Left renal pelvis (tissue), 4 donors: ENCODE measurements at places on chromosomes 13 and 19.

GRCh38 chr13:69315039-69315438, 792.6 kb upstream of the ATXN8OS start:
- no peak for DNase-seq

DNA sequence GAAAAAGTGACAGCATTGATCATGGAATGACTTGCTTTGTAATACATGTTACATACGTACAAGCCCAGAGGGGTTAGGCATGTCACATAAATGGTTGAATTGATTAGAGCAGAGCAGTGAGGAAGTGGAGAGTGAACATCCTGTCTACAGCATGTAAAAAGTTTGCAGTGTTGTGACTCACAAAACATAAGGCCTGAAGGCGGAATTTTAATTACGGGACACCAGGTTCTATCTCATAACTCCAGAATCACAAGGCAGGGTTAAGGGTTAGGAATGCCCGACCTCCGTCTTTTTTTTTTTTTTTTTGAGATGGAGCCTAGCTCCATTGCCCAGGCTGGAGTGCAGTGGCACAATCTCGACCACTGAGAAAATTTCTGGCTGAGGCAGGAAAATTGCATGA, 83.9 kb downstream of the MUC16 start:
- DNase-seq: no peak

DNA sequence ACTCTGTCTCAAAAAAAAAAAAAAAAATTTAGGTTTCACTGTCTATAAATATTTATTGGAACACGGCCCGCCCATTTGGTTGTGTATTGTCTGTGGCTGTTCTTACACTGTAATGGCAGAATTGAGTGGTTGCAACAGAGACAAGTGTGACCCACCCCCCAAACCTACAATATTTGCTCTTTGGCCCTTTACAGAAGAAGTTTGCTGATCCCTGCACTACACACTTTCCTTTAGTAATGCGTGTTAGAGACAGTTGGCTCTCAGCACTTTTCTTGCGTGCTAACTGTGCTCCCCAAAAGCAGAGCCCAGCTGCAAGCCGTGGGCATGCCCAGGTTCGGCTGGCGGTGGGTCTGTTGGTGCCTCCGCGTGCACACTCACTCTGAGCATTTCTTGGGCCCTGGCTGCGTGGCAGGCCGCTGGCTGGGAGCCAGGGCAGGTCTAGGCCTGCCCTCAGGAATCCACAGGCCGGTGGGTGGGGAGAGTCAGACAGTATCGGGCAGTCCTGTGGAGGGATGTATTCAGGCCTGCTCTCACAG, 72.6 kb downstream of the SIPA1L3 start:
- no peak for DNase-seq

GRCh38 chr19:19204181-19204580, 967 bp upstream of the NR2C2AP start:
- DNase-seq: no peak

DNA sequence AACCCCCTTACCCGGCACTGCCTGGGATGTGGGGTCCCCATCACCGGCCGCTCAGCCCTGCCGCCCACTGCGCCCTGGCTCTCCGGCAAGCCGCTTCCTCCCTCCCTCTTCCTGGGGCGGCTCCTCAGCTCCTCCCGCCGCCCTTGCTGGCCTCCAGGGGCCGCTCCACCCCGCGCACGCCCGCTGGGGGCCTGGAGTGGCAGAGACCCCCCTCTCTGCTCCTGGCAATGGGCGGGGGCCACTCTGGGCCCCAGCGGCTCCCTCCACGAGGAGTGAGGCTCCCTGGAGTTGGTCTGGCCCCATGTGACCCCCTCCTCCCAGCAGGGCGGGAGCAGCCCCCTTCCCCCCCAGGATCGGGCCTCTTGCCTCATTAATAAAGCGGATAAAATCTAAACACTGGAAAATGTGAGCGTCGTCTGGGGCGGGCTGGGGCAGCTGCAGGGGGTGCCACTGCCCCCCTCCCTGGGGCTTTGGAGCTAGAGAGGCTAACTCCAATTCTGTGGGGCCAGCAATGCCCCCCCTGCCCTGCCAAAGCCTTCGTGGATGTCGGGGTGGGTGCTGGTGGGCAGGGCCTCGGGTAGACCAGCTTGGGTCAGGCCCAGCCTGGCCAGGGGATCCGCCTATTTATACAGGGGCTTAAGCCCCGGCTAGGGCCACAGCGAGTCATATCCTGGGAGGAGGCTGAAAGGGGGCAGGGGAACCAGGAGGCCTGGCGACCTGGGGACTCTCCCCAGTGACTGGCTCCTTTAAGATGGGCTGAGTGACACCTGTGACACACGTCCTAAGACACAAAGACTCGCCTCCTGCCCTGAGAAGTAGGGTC, at the start of gene PTGER1:
PTGER1 (minus strand) TSS at position 104 of the 823 bp plus-strand sequence. CDS start 1,034 bp downstream, outside the sequence.
- DNase-seq: no peak

DNA sequence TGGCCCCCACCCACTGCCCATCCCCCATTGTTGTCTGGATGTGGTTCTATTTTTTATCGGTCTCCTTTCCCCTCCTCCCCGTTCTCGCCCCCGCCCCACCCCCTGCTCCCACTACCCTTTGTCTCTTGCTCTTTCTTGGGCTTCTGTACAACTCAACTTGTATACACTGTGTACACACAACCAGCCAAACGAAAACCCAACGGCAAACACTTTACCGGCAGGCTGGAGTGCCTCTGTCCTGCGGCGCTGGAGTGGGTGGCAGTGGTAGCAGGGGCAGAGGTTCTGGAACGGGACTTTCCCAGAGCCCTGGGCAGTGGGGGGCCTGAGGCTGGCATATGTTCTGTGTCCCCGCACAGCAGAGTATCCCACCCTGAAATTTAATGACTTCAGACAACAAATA, 13.7 kb downstream of the RRAS start:
- no peak for DNase-seq

- no peak for DNase-seq
Measured at GRCh38 chr19:44748426-44749254, at the start of gene BCL3. TSS of gene BCL3 (plus strand) at chr19:44748708. CDS start at chr19:44748791, 83 bp downstream.

GRCh38 chr13:38821770-38822551, 135.1 kb downstream of the FREM2 start:
- DNase-seq: no peak

GRCh38 chr13:31209172-31209840, 9.5 kb downstream of the B3GLCT start:
- DNase-seq: no peak

- no peak for DNase-seq
Measured at GRCh38 chr13:105908586-105908985, 626.9 kb downstream of the EFNB2 start.

GRCh38 chr13:96993634-96994016, 651 bp downstream of the OXGR1 start:
- DNase-seq: no peak

DNA sequence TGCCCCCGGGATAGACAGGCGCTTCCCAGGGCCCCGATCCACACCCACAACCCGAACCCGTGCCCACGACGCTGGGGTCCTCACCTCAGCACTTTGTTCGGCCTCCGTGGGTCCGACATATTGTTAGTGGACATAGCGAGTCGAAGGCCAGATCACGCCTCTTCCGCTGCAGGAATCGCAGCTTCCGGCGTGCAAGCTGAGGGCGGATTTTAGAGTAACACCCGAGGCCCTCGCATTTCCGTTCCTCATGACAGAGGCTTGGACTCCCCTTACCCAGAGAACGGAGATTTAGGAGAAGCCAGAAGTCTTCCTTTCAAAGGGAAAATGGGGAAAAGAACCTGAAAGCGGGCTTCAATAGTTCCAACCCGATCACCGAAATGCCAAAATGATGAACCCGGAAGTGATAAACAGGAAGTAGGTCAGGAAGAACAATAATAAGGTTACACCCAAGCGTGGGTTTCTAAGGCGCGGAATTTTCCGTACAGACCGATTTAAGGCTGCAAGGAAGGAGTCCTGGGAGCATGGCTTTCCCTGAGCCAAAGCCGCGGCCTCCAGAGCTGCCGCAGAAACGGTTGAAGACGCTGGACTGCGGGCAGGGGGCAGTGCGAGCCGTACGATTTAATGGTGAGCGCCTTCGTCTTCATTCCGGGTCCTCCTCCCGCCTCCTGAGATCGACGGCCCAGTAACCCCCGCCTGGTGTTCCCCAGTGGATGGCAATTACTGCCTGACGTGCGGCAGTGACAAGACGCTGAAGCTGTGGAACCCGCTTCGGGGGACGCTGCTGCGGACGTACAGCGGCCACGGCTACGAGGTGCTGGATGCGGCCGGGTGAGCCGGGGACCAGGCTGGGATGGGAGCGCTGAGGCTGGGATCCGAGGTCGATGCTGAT, 2.9 kb downstream of the WDR83 start:
- DNase-seq: peak; percentile 72

- no peak for DNase-seq
Measured at GRCh38 chr13:28392428-28392827, 102.5 kb downstream of the FLT1 start.

- DNase-seq: no peak
Measured at GRCh38 chr13:41780715-41781706, 179.9 kb downstream of the VWA8 start.

DNA sequence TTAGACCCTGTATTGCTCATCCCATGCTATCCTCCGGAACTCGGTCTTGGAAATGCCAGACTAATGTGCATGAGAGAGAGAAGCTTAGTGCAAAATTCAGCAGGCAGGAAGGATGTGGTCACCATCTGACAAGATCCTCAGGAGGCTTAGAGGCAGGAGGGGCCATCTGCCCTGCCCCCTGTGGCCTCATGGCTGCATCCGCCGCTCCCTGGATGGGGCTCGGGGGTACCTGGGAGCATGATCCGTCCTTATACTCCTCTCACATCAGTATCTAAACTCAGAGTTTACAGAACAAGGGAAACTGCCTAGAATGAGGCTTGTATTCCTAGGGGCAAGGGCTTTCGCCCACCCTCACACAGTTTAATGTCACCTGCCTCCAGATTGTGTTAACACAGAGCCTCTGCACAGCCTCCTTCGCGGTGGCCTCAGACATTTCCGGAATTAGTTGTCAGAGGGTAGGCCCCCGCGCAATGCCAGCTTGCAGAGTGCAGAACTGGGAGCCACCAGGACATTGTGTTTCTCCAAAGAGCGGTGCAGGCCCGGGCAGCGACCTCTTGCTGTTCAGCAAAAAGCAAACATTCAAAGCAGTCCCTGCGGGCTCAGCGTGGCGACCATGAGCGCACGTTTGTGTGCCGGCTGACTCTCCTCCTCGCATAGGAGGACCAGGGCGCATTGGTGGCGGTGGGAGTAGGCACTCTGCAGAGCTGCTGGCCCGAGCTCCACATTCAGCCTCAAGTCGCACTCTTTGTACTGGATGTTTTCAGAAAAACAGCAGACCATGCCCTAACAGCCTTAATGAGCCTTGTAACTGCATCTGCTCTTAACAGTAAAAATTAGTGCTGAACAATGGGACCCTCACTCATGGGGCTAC, 39.1 kb downstream of the GPR12 start:
- no peak for DNase-seq

GRCh38 chr13:42389041-42389440, 117.1 kb downstream of the AKAP11 start:
- no peak for DNase-seq

DNA sequence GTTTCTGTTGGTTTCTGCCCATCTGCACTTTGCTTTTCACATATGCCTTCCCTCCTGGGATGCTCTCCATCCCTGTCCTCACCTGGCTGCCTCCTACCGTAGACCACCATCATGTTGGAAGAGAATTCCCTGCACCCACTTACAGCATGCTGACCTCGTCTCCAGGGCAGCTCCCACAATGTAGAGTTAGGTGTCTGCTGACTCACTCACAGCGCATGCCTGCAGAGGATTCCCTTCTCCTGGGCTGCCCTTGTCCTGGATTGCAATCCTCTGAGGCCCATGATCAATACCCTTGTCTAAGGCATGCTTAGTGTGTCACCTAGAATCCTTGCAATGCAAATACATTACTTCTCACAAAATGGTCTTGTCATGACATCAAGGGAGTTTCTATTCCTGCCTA, 43.6 kb downstream of the STOML3 start:
- DNase-seq: no peak

- DNase-seq: no peak
Measured at GRCh38 chr19:55504981-55505380, 16.7 kb downstream of the SSC5D start.

GRCh38 chr19:40742886-40743285, 7.4 kb downstream of the ACTMAP start:
- no peak for DNase-seq

DNA sequence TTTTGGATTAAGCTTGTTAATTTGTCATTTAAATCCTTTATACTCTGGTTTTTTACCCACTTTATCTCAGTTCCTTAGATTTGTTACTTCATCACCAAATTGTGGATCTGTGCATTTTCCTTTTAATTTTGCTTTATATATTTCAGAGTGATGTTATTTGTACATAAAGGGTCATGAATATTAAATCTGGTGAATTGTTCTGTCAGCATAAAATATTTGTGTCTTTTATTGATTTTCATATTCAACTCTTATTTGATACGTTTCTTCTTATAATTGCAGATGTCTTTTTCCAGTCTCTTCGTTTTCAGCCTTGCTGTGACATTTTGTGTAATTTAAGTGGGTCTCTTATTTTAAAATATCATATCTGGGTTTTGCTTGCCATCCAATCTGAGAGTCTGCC, 4.7 kb downstream of the SETDB2 start:
- no peak for DNase-seq

DNA sequence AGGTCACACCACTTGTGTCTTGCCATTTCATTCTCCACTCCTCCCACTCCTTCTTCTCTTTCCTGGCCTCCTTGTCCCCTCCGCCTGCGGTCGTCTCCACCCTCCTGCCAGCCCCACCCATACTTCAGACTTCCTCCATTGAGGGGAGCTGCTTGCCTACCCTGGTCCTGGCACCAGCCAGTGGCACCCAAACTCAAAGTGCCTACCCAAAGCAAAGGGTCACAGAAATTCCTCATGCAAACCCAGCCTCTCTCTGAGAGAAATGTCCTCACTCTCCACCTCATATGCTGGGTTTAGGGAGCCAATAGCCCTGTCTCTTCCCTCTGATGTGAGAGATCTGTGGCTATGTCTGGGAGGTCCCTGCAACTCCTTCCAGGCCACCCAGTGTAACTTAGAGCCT, 109.6 kb downstream of the TEX26 start:
- no peak for DNase-seq

DNA sequence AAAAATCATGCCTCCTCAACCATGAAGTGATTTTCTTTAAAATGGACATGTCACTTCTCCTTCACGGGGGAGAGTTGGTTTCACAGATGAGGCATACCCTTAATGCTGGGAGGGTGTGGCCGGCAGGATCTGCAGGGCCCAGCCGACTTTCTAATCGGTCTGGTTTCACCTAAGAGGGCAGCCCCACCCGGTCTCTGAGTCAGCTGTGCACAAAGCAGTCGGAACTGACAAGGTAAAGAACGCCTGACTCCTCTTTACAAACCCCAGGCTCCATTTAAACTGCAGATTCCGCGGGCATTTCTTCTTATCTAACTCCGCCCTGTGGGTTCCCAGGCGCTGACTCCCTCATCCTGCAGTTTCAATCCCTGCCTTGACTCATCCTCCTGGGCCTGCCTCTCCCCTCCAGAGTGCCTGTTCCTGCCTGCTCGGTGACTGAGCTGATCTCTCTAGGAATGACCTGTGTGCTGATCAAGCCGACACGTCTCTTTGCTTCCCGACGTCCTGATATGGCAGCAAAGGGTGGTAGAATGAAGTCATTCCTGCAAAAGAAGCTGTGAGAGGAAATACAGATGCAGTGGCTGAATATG, 63.4 kb downstream of the EFNB2 start:
- DNase-seq: no peak
